ENCODE measurements at places on chromosomes 2 and 18.
A peak's percentile ranks its signal among the peaks of the same experiment; 100 is the strongest.

DNA sequence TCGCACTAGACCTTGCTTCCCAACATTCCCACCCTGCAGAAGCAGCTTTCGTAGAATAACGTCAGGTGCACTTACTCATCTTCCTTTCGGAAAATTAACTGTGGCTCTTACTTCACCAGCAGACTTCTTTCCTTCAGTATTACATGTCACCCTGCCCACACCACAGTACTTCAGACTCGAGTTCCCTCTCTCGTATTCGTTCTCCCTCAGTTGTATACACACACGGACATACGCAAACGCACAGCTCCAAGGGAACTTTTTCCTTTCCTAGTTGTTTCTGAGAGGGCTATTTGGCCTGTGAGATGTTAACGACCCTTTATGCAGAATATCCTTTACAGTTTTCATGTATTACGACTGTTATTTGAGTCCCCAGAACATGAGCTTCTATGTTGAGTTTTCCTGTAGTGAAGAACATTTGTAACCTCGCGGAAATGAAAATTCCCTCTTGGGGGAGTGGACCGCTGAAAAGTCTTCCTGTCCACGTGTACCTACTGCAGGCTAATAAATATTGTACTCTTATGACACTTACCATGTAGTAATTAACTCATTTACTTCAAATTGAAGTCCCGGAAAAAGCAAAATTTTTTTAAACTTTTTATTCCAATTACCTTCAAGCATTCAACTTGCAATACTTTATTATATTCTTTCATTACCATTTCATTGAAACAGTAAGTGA, 908 bp downstream of the ERLEC1 start:
- no peak for DNase-seq

DNA sequence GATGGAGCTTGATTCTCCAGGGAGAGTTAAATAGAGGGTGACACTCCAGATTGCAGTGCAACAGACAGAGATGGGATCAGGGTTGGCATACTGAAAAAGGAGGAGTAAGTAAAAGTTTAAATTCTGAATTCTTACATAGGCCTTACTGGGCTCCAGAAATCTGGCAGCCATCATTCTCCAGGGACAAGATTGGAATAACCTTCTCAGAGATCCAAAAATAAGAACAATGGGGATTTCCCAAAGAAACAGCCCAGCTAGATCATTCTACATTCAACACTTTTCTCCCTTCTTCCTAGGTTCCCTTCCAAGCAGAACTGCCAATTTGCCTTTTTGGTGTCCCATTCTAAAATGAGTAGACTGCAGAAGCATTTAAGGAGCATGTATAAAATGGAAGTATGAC, 14.9 kb upstream of the SERPINB2 start:
- DNase-seq, result no peak

GRCh38 chr2:188046437-188046836, 245.2 kb upstream of the GULP1 start:
- DNase-seq, result no peak

DNA sequence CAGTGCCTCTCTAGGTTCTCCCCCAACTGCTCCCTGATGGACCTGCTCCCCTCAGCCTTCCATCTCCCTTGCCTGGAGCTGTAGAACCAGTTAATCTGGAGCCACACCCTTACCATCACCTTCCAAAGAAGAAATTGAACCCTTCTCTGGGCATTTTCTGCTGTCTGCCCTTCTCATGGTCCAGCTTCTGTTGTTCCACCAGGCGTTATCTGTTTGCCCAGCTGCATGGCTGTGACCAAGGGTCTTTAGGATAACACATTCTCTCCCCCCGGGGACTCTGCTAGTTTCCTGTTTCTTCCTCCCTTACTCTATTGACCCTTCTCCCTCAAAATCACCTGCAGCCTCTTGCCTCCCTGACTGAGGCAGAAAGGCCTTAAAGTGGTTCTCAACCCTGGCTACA, 3.2 kb upstream of the ANKRD53 start:
- DNase-seq, result no peak

GRCh38 chr2:165903406-165903805, 50.2 kb downstream of the TTC21B start:
- DNase-seq, result no peak

- DNase-seq, result no peak
These were observed 103.7 kb downstream of the APOB start for GRCh38 chr2:20939931-20940795.

DNA sequence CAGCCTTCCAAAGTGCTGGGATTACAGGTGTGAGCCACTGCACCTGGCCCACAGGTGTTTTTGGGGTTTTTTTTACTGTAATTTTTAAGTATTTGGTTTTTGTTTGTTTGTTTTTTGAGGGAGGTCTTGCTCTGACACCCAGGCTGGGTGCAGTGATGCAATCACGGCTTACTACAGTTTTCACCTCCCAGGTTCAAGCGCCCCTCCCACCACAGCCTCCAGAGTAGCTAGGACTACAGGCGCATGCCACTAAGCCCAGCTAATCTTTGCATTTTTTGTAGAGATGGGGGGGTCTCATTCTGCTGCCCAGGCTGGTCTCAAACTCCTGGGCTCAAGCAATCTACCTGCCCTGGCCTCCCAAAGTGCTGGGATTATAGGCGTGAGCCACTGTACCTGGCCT, 7.3 kb upstream of the SLC11A1 start:
- DNase-seq, result no peak

DNA sequence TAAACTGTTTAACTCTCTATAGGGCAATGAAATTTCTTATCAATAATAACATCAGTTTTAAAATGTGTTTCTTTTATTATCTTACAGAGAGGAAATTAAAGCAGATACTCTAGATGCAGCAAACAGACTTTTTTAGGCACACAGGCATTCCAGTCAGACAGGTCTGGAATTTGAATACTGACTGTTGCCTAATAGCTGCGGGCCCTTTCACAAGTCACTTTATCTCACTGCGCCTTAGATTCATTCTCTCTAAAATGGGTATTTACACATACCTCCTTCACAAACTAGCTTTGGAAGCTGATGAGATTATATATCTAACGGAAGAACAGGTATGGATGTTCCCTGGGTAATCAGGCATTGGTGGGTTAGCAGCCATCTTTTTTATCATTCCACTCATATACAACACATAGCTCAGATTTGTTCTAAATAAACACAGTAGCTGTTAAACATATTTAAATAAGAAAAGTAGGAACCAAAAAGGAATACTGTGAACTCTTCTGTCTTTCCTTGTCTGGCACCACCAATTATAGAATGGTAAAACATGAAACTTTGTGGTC, 104.2 kb downstream of the LRP2 start:
- no peak for DNase-seq

- no peak for DNase-seq
These were observed 728 bp downstream of the NAPG start for GRCh38 chr18:10526561-10526949.

DNA sequence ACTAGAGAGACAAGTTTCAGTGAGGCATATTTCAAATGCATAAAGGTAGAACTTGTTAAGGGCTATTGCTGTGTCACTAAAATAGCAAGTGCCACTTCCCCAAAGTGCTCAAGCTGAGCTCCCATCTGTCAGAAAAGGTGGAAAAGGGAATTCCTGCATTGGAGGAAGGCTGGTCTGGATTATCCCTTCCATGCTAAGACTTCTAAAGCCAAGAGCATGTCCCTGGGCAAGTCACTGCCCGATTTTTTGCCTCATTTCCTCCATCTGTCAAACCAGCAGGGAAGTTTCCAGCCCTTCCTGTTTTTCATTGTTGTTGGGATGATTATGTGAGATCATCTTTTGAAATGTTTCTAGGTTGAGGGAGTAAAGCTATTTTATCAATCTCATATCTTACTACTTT, 175.5 kb downstream of the SETBP1 start:
- no peak for DNase-seq

DNA sequence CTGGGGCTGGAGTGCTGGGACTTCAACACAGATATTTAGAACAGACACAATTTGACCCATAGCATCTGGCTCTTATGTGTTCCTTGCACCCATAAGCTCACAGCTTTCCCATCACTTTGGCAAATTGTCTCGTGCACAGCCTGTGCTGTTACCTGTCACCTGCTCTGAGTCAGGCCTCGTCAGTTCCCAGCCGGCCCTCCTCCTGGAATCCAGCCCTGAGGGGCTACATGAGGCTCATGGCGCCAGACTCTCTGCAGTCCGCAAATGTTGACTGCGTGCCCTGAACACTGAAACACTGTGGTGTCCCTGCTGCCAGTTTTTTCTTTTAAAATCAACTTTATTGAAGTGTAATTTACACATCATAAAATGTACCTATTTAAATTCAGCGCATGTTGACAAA, 65.4 kb upstream of the BZW1 start:
- DNase-seq, result no peak

GRCh38 chr2:137507237-137507636, 457.0 kb upstream of the HNMT start:
- DNase-seq, result peak; percentile 73

- no peak for DNase-seq
These were observed 26.4 kb downstream of the EPG5 start for GRCh38 chr18:45940724-45941123.

DNA sequence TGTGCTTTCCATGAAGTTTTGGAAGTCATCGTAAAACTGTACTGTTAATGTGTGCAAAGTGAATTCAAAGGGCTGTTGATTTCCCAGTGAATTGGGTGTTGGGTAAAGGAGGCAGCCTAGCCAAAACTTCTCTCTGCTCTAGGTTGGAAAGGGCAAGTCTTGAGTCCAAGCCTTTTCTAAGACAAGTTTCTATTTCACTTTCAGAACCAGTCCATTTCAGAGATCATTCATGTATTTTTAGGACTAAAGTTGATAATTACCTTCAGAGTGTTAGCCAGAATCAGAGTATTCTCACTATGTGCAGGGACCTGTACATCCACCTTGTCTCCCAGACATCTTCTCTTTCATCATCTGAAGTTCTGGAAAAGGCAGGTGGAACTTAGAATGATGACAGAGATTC, 636.1 kb upstream of the KLHL29 start:
- no peak for DNase-seq

- DNase-seq, result no peak
These were observed 33.9 kb upstream of the IKZF2 start for GRCh38 chr2:213185147-213185822.

DNA sequence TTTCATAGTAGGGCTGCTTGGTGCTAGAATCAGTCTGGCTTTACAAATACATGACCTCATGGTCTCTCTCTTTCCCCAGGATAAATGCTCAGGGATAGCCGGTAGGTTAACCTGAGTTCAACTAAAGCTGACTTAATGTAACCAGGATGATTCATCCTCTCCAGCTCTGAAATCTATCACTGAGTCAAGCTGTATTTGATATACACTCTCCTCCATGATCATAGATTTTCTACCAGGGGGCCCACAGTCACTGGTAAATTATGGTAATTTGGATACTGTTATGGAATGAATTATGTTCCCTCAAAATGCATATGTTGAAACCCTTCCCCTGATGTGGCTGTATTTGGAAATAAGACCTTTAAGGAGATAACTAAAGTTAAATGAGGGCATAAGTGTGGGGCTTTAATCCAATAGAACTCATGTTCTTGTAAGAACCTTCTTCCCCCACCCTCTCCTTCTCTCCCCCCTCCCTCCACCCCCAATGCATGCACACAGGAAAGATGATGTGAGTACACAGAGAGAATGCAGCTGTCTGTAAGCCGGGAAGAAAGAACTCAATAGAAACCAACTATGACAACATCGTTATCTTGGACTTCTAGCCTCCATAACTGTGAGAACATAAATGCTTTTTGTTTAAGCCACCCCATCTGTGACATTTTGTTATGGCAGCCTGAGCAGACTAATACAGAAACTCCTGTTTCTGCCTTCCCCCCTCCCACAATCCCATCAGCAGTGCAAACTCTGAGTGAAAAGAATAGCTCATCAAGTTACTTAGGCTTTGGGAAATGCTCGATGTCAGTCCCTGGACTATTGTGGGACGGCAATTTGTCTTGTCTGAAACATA, 134.9 kb upstream of the KYNU start:
- DNase-seq, result no peak

GRCh38 chr2:217886091-217886490, 116.7 kb downstream of the TNS1 start:
- no peak for DNase-seq

- DNase-seq, result no peak
These were observed 152.6 kb downstream of the LDLRAD4 start for GRCh38 chr18:13370995-13371625.
